NCI-H187 treated with DMSO at 0.1 percent for 48 hours (cell line): ENCODE measurements at places on chromosomes 1 and 21.

- DNase-seq: no peak
Observed at GRCh38 chr1:67659229-67659628, 25.8 kb upstream of the GADD45A start.

DNA sequence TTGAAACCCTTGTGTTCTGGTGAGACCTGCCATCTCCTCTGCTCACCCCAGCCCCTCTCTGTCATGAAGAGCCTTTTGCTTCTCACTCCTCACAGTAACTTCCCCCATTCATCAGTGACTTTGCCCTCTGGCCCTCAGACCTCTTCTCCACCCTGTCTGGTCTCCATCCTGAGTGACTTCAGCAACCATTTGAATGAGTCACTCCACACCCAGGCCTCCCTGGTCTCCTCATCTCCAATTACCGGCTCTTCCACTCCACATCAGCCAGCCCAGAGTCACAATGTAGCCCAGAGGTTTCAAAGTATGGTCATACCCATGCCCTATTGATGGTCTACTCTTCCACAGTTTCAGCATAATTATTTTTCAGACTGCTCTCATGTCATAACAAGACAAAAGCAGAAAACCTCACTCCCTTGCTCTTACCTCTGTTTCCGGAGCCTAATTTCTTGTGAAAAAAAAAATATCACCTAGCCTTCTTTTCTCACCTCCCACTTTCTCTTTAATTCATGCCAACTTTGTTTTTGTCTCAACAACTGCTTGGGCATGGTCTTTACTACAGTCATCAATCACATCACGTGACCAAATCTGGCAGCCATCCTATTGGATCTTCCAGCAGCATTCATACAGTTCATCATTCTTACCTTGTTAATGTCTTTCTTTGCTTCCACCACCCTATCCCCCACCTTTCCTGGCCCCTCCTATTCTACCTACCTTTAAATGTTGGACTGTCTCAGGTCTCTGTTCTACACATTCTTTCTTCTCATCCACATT, 35.6 kb upstream of the NEK7 start:
- DNase-seq: no peak

DNA sequence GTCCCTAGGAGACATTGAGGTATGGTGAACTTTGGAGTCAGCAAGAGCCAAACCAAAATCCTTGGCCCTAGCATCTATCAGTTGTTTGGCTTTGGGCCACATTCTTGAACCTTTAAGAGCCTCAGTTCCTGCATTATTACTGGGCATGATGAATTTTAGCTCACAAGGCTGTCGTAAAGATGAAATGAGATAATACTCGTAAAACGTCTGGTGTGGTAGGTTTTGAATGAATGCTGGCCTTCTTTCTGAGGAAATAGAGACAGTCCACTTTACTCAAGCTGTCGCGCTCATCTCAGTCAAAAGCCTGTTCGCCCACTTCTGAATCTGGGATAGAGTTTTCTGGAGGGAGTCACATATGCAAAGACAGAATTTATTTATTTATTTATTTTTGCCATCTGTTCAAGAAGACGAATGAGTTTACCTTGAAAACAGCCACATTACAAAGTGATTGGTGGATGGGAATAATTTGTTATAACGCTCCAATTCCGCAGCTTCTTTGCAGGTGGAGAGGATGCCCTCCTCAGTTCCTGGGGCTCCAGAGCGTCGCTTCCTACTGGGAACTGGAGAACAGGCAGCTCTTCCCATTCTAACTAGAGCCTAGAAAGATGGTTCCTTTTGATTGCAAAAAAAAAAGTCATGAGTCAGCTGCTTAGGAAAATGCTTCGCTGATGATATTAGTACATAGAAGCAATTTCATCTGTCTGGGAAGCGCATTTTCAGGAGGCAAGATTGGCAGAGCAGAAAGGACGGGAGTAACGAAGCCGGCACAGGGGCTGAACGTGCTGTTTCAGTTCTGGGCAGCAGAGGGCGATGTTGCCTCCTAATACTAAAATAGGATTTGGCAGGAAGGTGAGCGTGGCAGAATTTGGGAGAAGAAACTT, 49.9 kb upstream of the CYP2J2 start:
- peak; percentile 23 for DNase-seq

DNA sequence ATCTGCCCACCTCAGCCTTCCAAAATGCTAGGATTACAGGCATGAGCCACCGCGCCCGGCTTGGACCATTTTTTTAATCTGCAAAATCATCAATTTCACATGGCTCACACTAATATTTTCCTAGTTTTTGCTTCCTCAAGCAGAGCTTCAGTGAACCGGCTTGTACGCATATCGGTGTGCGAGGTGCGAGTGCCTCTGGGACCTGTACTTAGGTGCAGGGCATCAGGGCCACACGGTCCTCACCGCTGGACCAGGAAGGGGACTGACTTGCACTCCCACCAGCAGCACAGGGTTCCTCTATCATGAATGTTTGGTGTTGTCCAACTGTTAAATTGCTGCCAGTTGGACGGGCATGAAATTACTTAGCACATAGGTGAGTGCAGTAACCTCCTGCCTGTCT, 15.4 kb upstream of the SHE start:
- no peak for DNase-seq

GRCh38 chr1:209102531-209102930, 481.0 kb upstream of the CAMK1G start:
- no peak for DNase-seq

GRCh38 chr1:248778906-248779305, 23.3 kb upstream of the LYPD8 start:
- DNase-seq: no peak

DNA sequence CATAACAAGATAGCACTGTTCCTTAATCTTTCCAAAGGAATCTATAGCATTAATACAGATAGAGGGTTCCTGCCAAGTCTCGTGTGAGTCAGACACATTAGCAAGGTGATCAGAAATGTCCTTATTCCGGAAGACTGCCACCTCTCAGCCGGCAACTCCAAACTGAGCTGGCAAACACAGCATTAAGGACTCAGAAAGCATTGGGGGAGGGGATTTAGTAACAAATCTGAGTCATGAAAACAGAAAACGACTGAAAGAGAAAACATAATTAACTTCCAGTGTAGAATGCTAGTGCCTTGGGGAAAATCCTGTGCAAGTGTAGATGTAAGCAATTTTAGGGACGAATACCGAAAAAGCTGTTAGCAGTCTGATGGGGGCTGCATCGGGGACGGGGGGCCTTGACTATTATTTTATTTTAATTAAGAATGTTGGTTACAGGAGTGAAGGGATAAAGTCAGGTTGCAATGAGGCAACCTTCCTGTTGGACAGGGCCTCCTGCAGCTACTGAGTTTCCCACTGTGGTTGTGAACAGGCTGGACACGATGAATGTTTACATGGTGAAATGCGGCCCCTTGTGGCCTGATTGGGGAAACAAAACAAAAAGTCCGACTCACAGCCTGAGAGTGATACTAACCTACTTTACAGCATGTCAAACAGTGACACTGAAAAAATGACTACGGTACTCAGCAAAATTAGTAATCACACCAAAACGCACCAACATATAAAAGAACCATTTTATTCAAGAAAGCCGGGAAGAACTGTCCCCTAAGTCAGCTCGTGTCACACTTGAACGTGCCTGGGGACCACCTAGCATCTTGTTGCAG, 20.7 kb downstream of the MIS18A start:
- DNase-seq: peak; percentile 33
